Stimulated activated CD4-positive, alpha-beta T cell treated with anti-CD3 and anti-CD28 coated beads, Interleukin-1b, Interleukin-23, amount 100 ng/mL, for 1 hour (primary cell): ENCODE measurements at places on chromosomes 16 and 17.
A peak's percentile ranks its signal among the peaks of the same experiment; 100 is the strongest.

- DNase-seq: no peak
These were observed 21.4 kb downstream of the GRIN2C start for GRCh38 chr17:74838274-74838673.

DNA sequence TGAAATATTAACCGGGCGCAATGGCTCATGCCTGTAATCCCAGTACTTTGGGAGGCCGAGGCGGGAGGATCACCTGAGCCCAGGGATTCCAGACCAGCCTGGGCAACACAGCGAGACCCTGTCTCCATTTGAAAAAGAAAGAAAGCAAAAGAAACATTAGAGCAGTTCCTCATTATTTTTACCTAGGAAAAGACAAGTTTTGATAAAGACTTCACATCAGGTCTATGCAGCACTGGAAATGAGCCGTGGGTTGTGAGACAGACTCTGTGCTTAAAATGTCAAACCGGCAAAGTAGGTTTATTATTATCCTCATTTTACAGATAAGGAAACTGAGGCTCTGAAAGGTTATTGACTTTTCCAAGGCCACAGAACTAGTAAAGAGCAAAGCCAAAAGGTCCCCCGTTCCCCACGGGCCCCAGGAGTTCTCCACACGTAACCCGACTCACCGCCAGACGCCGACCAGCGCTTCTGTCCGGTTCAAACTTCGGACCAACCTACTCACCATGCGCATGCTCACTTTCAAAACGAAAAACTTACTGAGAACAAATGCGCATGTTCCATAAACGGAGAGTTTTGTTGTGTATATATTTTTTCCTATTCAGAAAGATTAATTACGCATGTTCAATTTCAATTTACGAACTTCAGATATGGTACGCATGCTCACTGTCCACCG lies 356 bp downstream of the TUBD1 start:
- peak; percentile 3 for DNase-seq

DNA sequence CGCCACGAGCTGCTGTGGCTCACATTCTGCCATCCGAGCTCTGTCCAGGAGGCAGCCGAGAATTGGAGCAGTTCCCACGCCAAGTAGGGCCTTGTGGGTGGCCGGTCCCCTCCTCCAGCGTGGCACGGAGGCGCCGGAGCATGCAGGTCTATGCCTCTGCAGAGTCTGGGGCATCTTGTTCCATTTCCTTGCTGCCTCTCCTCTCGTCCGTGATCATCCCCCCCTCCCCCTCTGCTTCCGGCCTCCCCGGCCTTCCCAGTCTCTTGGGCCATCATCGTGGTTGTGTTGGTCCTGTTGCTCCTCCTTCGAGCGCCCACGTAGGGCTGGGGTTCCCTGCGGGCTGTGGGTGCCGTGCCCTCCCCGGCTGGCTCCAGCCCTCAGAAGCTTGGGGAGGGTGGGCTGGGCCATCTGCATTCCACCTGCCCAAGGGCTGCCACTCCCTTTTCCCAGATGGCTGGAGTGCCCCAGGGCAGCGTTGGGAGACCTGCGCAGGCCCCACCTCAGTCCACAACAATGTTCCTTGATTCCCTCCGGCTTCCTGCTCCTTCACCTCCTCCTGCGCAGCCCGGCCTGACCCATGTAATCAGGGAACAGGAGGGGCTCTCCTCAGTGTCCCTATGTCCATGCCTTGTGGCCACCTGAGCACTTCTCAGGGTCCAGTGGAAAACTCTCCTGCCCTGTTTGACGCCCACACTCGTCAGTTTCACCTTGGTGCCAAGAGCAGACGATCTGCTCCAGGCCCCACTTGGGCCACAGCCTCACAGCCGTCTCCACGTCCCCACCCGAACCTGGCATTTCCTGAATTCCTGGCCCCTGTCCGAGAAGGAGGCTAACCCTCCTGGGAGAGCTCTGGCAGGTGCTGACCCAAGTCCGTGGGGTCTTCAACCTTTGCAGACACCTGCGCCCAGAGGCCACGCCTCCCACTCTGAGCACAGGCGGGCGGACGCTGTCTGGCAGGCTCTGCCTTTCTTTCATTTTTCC lies 37.1 kb downstream of the BAIAP2 start:
- DNase-seq: no peak

- DNase-seq: no peak
These were observed 145.3 kb upstream of the CDH13 start for GRCh38 chr16:82481455-82481854.

DNA sequence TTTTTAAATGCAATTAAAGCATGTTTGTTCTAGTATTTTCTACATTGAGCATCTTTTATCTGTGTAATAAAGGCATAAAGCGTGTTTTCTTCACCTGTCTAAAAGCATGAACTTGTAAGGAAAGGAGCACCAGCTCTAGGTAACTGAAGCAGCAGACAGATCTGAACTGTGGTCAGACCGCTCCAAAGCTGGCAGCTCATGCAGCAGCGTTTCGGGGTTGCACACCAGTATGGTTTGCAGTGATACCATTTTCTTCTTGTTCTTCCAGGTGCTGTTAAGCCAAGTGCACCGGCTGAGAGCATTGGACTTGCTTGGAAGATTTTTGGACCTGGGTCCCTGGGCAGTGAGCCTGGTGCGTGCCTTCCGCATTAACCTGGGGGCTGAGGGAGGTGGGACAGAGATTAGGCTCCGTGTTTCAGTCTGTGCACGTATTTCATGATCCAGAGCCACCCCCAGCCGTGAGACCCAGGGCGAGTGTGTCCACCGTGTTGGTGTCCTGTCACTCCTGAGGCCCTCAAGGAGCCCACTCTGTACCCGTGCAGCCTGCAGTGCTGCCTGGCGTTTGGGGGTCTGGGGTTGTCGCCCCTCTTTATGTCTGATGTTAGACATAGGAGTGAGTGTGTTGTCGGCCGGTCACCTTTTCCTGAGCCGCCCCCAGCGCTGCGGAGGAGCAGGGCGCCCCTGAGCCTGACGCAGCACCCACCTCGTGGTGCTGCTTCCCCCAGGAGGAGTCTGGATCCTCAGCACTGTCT lies 136.3 kb upstream of the CHMP6 start:
- no peak for DNase-seq

- no peak for DNase-seq
These were observed 820.6 kb downstream of the CDH8 start for GRCh38 chr16:61215605-61216004.

DNA sequence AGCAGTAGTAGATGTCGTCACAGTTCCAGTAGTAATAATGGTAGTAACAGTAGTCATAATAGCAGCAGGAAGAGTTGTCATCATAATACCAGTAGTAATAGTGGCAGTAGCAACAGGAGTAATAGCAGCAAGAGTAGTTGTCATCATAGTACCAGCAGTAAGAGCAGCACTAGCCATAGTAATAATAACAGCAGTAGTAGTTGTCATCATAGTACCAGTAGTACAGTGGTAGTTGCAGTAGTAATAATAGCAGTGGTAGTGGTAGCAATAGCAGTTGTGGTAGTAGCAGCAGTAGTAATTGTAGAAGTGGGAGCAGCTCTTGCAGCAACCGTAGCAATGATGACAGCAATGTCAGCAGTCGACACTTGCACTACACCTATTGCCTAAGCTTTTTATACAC lies 502.8 kb downstream of the HS3ST4 start:
- no peak for DNase-seq

GRCh38 chr16:30621765-30622164 lies 11.6 kb upstream of the ZNF689 start:
- no peak for DNase-seq

GRCh38 chr16:23345237-23345636 lies 43.1 kb downstream of the SCNN1B start:
- no peak for DNase-seq

GRCh38 chr17:55661256-55661758 lies 61.4 kb downstream of the TMEM100 start:
- no peak for DNase-seq

GRCh38 chr16:14117051-14117450 lies 45.9 kb downstream of the MRTFB start:
- no peak for DNase-seq

- no peak for DNase-seq
These were observed 29.9 kb upstream of the DHRS7B start for GRCh38 chr17:21096874-21097273.

DNA sequence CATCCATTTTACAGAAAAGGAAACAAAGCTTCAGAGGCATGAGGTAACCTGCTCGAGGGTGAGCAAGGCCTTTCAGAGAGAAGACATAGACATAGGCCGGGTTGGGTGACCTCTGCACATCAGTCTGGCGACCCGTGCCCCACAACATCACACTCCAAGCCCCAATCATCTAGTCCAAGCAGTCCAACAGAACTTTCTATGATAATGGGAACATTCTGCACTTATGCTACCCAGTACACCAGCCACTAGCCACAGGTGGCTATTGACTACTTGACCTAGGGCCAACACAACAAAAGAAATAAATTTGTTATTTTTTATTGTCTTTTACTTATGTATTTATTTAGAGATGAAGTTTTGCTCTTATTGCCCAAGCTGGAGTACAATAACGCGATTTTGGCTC lies 20.8 kb downstream of the MYH11 start:
- DNase-seq: no peak

DNA sequence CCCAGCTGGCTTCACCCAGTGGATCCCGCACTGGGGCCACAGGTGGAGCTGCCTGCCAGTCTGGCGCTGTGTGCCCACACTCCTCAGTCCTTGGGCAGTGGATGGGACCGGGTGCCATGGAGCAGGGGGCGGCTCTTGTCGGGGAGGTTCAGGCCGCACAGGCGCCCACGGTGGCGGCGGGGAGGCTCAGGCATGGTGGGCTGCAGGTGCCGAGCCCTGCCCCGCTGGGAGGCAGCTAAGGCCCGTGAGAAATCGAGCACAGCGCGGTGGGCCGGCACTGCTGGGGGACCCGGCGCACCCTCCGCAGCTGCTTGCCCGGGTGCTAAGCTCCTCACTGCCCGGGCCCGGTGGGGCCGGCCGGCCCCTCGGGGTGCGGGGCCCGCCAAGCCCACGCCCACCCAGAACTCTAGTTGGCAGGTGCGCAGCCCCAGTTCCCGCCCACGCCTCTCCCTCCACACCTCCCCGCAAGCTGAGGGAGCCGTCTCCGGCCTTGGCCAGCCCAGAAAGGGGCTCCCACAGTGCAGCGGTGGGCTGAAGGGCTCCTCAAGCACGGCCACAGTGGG lies 26.6 kb downstream of the CCDC42 start:
- DNase-seq: no peak

DNA sequence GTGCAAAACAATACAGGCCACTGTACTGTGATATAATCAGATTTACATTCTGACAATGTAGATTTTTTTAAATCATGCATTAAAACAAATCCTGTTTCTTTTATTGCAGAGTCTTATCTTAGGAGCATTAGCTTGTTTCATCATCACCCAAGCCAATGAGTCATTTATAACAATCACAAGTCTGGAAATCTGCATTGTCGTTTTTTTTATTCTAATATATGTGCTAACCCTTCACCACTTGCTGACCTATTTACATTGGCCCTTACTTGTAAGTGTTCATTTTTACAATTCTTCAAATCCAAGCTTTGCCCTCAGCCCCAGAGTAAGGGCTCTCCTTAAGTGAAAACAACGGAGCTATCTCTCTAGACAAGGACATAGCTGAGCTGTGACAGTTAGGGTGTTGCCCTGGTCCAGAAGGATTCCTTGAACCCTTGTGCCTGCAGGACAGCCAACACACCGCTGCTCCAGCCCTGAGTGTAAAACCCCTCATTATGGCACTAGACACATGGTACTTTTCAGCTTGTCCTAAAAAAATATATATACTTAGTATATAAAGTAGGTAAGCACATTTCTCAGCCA lies 3.7 kb downstream of the CMTM1 start:
- DNase-seq: no peak

DNA sequence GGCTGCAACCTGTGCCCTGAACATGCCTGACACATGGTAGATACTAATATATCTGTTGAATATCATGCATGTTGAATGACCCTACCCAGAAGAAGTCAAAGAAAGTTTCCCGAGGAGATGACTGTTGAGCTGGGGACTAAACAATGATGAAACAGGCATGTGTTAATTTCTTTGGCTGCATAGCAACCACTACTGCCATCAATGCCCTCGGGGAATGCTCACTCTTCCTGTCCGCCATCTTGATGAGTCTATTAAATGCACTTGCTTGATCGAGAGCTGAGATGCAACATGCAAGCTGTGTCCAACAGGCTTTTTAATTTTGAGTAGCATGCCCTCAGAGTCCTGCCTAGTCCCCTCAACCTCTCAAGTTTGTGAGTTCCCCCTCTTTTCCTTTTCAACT lies 31.3 kb downstream of the GRIN2A start:
- no peak for DNase-seq

- no peak for DNase-seq
These were observed 14.7 kb downstream of the CYBC1 start for GRCh38 chr17:82435601-82436583.

DNA sequence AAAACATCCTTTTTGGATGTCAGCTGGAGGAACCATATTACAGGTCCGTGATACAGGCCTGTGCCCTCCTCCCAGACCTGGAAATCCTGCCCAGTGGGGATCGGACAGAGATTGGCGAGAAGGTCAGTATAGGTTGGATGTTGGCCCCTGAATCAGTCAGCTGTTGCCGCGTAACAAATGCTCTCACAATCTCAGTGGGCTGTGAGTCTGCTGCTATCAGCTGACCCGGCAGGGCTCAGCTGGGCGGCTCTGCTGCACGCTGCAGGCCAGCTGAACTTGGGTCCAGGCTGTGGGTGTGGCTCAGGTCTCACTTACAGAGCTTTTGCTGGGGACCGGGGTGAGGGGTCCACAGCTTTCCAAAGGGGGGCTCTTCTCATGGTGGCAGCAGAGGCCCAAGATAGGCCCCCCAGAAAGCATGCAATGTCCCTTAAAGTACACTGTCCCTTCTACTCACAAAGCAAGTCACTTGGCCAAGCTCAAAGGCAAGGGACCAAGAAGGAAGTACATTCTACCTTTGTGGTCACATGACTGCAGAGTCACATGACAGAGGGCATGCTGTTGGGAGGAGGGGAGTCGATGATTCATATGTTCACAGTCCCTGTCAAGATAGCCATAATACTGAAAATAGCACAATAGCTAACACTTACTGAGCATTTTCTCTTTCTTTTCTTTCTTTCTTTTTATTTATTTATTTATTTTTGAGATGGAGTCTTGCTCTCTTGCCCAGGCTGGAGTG lies 134.2 kb downstream of the ABCC1 start:
- DNase-seq: no peak

GRCh38 chr16:54699656-54700055 lies 231.0 kb upstream of the IRX5 start:
- DNase-seq: no peak

- no peak for DNase-seq
These were observed 12.4 kb upstream of the ST6GALNAC2 start for GRCh38 chr17:76598004-76598439.
